ENCODE measurements at places on chromosomes 16 and 17.

DNA sequence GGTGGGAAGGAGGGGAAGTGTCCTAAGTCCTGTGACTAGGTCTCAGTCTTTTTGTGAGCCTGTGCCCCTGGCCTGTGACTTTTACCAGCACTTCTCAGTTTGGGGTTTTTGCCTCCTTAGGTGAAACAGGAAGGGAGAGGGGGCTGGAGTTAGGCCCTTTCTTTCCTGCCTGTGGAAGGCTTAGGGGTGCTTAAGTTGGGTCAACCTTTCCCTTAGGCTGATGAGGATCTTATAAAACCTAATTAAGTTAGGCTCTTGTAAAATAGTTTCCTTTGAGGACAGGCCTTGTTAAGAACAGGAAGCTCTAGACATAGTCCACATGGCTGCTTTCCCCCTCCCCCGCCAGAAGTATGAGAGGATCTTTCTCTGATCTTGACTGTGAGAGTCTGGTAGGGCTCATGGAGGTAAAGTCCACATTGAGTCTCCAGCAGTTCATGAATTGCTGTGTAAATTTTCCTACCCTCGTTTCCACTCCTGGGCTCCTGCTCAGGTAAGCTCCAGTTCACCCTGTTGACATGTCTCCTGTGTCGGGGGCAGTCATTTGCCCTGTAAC is 17.0 kb upstream of the DNASE1 start:
- no peak for DNase-seq

GRCh38 chr17:60139438-60140285 is 10.1 kb upstream of the CA4 start:
- DNase-seq = peak; percentile 8

- no peak for DNase-seq
Observed at GRCh38 chr16:67528222-67528869, at the start of gene RIPOR1. TSS of gene RIPOR1 (plus strand) at chr16:67528829. CDS start at chr16:67538447, 9,618 bp downstream.

DNA sequence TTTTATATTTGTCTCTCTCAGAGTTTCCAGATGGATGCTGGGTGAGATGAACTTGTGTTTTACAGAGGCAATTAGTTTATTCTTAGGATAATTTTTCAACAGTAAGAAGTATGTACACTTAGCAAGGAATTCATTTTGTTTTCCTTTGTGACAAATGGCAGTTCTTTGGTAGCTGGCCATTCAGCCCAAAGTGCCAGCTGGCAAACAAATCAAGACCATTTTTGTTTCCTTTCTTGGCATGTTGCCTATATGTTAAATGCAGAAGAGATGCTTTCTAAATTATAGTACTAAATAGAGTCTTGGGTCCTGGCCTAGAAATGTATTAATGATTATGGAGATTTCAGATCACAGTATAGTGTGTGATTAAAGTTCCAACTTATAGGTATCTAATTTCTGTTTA is 337.1 kb downstream of the CNTNAP4 start:
- DNase-seq = no peak

GRCh38 chr16:20859699-20860098 is 40.5 kb downstream of the DCUN1D3 start:
- DNase-seq = no peak

- DNase-seq = no peak
Observed at GRCh38 chr16:57618296-57619132, 9.9 kb upstream of the ADGRG1 start.

- no peak for DNase-seq
Observed at GRCh38 chr17:47009759-47010594, 30.9 kb upstream of the RPRML start.

- no peak for DNase-seq
Observed at GRCh38 chr16:14415291-14415690, 214.8 kb downstream of the PARN start.
